Esophagus squamous epithelium (tissue), 5 donors: ENCODE measurements at places on chromosomes 7 and 10. TPM values are rescaled to one million over a fixed set of nuclear protein-coding genes. Genes with fewer than 3 reads are reported as not detected.

HOXA11 gene
- total RNA-seq, result not detected

NODAL gene
- not detected for total RNA-seq

DNA sequence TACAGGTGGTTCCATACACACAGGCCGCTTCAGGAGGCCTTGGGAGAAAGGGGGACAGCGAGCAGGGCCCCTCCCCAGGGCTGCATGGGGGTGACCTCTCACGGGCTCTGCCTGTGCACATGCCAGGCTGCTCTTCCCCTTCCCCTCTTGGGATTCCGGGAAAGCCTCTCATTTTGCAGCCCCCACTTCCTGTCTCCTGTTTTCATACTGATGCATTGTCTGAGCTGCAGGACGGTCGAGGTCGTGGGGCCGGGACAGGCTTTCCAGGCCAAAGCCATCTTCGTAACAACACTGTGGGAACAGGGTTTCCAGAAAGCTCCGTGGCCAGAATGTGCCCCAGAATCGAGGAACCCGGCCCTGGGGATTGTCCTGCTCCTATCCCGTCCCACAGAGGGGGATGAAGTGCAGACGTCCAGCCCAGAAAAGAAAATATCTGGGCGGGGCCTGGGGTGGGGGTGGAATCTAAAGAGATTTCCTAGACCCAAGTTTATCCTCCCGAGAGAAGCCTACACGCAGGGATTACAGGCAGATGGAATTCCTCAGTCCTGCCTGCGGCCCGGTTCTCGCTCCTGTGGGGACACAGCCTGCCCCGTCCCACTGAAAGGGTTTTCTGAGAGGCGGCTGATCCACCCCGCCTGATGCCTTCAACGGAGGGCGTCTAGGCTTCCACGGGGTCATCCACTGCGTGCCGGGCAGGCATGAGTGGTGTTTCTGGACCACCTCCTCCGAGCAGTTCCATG lies 29.5 kb upstream of the DNAAF5 start:
- no peaks in the 10 kb centered on the region for H3K27me3 ChIP-seq
- no peaks in the 10 kb centered on the region for H3K4me1 ChIP-seq
- no peak overlapping the region for H3K4me3 ChIP-seq

PTF1A gene
- total RNA-seq, result not detected

DNA sequence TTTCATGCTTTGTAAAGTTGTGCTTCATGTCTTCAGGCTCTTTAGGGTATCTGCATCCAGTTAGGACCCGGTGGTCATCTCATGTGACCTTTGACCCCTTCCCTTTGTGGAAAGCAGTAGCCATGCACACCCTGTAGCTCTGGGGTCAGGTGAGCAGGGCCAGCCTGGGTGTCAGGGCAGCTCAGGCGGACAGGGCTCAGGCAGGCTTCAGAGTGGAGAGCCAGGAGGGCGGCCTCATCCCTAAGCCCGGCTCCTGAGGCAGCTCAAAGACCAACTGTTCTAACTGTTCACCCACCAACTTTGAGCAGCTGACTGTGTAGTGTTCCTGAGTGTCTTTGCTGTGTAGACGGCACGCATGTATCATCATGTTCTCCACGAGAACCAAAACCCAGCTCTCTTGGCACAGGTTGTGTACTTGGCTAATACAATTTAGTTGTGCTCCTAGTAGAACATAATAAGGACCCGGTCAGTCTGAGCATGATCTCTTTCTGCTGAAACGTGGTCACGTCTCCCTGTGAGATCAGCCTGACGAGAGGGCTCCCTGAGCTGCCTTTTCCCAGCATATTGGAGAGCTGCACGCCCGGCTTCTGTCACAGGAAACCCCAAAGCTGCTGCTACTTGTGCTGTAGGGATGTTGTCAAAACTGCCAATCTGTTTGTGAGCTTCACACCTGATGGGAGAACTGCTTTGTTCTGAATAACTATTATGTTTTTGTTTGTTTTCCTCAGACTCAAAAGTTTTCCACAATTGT lies 30.0 kb downstream of the EEPD1 start:
- no peak overlapping the region for H3K27ac ChIP-seq
- no peaks in the 10 kb centered on the region for H3K36me3 ChIP-seq
- DNase-seq, result no peak
- H3K27me3 ChIP-seq, result no peaks in the 10 kb centered on the region

NYAP1 gene
- 0.31 TPM for total RNA-seq

DNA sequence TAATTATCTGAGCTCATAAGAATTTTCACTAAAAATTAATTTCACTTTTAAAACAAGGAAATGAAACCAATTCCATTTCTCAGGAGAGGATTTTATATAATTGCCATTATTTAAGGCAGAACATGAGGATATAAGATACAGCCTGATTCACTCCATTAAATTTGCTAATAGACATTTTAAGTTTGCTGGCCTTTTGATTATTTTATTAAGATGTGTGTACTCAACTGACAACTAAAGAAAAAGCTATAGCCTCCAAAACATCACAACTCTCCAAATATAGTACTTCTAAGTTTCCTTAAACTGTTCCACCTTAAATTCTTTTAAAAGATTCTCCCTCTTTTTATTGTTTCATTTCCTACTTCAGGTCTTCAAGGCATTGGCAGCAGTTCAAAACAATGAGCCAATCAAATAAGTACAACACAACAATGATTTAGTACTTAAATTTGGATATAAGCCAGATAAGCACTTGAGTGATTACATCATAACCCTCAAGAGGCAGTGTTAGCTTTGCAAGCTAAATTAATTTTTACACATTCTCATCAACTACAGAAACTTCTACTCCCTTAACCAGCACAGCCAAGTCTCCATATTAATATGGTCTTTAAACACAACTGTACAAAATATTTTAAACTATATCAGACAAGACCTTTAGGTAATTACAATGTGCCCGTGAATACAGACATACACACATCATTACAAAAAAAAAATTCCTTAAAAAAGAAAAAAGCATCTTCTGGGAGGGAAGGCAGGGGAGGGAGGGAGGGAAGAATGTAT lies 121.8 kb downstream of the KMT2C start:
- H3K36me3 ChIP-seq, result peaks cover 3% of the 10 kb centered on the region
- peak overlapping the region; percentile 39 for H3K27ac ChIP-seq
- no peak for DNase-seq
- H3K4me3 ChIP-seq, result no peak overlapping the region
- H3K27me3 ChIP-seq, result no peaks in the 10 kb centered on the region
- peaks cover 43% of the 10 kb centered on the region for H3K4me1 ChIP-seq

- H3K27ac ChIP-seq, result no peak overlapping the region
- H3K27me3 ChIP-seq, result no peaks in the 10 kb centered on the region
- peaks cover 23% of the 10 kb centered on the region for H3K4me1 ChIP-seq
- no peak for DNase-seq
These were observed 72.6 kb downstream of the AP3M1 start for GRCh38 chr10:74078037-74078436.

GRCh38 chr10:111479966-111480365 lies 403.1 kb downstream of the ADRA2A start:
- H3K27me3 ChIP-seq, result no peaks in the 10 kb centered on the region
- no peak overlapping the region for H3K27ac ChIP-seq
- DNase-seq, result no peak
- H3K36me3 ChIP-seq, result no peaks in the 10 kb centered on the region

DNA sequence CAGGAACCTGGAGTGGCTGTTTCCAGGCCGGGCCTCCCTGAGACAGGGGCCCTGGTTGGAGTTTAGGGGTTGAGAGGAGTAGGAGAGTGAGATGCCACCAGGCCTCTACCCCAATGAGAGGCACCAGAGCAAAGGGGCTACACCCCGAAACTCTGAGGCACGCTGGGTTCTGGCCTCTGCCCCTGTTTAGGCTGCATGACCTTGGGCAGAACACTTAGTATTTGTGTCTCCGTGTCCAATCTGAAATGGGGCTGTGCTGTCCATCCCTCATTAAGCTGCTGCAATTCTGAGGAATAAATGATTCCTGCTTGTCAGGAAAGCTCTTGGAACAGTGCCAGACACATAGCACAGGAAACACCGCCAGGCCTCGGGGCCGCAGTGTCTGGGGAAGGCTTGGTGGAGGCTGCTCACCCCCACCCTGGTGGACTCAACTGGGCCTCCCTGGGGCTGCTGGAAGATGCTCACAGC lies 40.5 kb upstream of the SAMD8 start:
- H3K4me1 ChIP-seq, result no peaks in the 10 kb centered on the region
- no peak overlapping the region for H3K4me3 ChIP-seq
- no peaks in the 10 kb centered on the region for H3K27me3 ChIP-seq
- no peaks in the 10 kb centered on the region for H3K36me3 ChIP-seq

DNA sequence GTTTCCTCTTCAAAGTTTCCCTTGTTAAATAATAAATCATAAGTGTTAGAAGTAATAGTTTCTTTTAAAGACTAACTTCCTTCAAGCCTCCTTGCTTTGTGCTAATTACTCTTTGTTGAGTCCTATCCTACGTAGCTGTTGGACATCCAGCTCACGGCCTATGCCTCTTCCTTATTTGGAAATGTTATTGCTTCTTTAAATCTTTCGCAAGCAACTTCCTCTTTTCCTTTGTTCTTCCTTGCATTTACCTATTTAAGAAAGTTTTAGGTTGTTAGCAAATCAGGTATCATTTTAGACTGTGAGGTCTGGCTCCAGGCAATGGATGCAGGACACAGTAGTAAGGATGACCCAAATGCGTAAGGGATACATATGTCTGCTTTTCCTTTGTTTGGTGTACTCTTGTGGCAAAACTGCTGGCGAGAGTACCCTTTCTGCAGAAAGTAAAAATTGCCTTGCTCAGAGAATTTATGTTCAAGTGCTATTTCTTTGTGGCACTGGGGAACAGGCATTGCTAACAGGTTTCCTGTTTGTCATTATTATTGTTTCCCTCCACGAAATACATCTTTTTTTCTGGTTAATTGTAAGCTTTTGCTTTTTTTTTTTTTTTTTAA lies 110.5 kb downstream of the DYNC2I1 start:
- DNase-seq, result no peak
- peaks cover 4% of the 10 kb centered on the region for H3K27me3 ChIP-seq
- H3K27ac ChIP-seq, result no peak overlapping the region
- peaks cover 12% of the 10 kb centered on the region for H3K4me1 ChIP-seq
- H3K4me3 ChIP-seq, result no peak overlapping the region
- H3K36me3 ChIP-seq, result no peaks in the 10 kb centered on the region

- H3K4me1 ChIP-seq, result peaks cover 27% of the 10 kb centered on the region
- H3K4me3 ChIP-seq, result no peak overlapping the region
- H3K27ac ChIP-seq, result peak overlapping the region; percentile 87
- no peak for DNase-seq
These were observed 682.7 kb upstream of the IGFBP3 start for GRCh38 chr7:46603780-46604179.
